Bronchial epithelial cell (primary cell): ENCODE measurements at places on chromosomes 4 and X.

GRCh38 chrX:33307911-33308354, 96.6 kb upstream of the DMD start:
- DNase-seq: peak; percentile 58

DNA sequence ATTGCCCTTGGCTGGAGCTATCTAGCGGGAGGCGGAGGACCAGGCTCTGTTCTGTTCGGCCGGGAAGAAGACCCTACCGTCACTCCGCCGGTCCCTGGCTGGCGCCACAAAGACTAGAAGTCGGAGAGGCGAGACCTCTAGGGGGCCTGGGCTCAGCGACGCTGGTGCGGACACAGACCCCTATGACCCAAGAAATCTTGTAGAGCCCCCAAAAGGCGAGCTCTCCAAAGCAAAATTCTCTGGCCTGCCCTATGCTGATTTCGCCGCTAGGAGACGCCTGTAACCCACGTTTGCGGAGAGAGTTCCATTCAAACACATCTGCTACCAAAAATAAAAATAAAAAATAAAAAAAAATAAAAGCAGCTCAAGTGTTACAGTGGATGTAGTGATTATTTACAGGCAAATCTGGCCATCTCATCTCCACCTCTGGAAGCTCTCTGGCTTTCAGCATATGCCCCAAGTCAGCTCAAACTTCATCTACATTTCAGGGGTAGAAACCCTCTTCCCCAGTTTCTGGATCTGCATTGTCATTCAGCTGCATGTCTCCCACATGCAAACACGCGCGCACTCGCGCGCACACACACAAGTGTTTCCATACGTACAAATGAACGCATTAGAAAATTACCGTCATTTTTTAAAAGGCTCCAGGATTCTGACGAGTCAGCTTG, 2.4 kb upstream of the PCDH10 start:
- peak; percentile 15 for DNase-seq

DNA sequence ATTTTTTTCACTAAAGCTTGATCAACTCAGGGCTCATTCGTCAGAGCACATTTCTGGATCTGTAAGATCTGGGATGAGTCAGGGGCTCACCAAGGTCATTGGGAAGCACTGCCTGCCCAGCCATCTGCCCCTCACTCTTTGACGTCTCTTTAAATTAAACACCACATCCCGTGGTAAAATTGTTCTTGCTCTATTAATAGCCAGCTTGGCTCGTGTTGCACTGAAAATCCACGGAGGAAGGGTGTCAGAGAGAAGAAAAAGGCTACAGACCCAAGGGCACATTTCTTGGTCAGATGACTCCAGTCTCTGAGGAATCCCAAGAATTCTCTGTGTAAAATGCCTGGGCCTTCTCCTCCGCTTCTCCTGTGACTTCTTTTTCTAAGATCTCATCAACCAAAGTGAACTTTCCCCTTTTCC, 45.7 kb upstream of the GATB start:
- DNase-seq: no peak

DNA sequence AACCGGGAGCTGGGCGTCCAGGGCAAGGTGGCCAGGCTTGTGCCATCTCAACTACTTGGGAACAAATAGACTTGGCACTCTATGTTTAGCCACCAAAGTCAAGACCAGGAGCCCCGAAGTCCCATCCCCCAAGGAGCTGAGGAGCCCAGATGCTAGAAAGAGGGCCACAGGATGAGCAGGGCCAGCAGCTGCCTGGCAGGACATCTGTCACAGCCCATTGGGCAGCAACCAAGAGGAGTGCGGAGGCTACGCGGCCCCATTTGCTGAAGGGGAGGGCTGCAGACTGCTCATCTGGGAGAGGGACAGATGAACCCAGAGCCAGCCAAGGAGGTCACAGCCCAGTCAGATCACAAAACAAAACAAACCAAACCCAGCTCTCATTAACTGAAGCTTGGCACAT, 22.9 kb upstream of the SOWAHD start:
- DNase-seq: no peak

GRCh38 chr4:7462509-7462971, 27.8 kb upstream of the PSAPL1 start:
- peak; percentile 10 for DNase-seq

DNA sequence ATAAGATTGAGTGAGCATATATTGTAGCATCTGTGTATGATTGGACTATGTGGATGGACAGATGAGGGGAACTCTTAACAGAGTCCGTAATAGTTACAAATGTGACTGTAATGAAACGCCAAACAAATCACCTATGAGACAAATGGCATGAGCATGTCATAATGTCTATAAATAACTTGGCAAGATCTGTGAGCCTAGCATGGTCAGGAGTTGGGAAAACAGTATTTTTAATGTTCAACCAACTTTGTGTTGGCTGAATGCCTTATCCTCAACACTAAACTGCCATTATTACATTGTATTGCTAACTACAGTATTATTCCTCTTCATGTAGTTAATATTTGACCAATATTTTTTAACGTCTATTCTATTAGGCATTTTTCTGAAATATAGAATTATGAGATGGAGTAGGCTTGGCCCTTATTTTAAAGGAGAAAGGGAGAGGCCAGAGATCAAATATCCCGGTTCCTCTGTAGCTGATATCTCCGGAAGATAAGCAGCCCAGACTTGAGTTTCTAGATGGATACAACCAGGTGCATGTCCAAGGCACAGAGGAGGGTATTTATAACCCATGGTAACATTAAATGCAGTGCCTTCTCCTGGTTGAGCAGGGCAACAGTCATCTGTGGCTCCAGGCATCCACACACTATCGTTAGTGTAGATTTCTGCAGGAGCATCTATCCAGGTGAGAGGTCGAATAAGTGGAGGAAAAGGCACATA, 32.7 kb downstream of the PF4 start:
- DNase-seq: no peak

DNA sequence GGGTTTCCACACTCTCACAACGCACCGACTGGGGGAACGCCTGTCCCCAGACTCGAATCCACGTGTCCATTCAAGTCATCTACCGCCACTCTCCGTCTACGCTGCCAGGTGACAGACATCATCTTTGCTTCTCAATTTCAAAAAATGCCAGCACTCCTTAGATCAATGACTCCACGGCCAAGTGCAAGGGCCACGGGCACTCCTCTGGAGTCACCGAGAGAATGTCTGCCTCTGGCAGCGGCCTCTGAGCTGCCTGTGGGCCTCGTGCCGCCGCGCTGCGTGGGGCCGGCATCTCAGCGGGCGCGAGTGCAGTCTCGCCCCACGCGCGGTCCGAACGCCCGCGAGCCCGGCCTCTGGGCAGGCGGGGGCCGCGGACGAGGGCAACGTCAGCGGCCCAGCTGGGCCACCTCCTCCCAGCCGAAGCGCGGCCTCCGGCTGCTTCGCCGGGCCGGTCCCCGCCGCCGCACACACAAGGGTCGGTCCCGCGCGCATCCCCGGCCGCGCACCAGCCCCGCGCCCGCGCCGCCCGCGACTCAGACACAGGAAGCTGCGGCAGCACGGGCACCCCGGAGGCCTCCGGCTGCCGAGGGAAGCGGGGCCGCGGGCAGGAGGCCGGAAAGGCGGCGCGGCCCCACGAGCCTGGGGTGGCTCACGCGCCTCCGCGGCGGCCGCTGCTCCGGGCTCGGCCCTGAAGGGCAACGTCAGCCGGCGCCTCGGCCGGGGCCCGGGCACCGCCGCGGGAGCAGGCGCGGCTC, 450 bp downstream of the ACSL1 start:
- DNase-seq: no peak

- DNase-seq: peak; percentile 44
These were observed 2.0 kb downstream of the SMIM14 start for GRCh38 chr4:39636531-39637184.

DNA sequence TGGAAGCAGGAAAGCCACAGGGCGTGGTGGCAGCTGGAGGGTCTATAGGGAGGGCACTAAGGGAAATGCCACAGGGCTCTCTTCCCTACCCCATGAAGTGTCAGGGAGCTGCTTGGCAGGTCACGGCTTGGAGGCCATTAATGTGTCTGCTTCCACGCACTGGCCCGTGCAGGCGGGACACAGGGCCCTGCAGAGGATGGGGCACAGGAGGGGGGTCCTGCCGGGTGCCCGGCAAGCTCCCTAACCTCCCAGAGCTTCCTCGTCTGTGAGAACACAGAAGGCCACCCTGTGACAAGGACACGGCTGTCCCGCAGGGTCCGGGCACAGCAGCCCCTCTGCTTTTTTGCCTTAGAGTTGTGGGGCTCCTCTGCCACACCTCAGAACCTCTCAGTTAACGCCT, 25.5 kb downstream of the FAM53A start:
- DNase-seq: no peak

- DNase-seq: no peak
These were observed 16.9 kb downstream of the CYBB start for GRCh38 chrX:37796805-37797204.

GRCh38 chr4:12178614-12179610, 750.2 kb upstream of the HS3ST1 start:
- no peak for DNase-seq

DNA sequence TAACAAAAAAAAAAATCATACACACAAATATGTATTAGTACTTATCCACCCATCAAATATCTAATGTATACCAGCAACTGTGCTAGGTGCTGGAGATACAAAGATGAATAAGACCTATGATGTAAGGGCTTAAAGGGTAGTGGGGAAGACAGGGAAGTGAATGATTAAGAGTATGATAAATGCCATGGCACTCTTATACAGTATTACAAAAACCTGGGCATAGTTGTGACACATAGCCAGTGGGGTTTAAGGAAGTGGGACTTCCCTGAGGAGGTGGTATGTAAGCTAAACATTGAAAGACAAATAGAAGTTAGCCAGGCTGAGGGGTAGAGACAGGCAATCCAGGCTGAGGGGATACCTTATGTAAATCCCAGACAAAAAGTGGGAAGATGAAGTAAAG, 23.5 kb downstream of the CHM start:
- DNase-seq: peak; percentile 61

DNA sequence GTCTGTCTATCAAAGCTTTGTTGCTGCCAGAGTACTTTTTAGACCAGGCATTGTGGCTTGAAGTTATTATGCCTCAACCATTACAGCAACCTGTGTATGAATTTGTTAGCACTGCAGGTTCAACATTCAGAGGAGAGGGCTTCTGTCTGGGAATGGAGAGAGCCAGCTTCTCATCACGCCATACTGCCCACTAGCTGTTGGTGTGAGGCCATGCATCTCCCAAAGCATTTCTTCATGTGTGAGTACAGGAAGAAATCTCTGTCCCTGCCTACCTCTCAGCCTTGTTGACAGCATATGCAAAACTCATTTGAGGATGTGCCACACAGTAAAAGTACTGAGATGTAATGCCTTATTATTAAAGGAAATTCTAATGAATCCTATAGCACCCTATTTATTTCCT, 76.9 kb upstream of the PPARGC1A start:
- DNase-seq: no peak

DNA sequence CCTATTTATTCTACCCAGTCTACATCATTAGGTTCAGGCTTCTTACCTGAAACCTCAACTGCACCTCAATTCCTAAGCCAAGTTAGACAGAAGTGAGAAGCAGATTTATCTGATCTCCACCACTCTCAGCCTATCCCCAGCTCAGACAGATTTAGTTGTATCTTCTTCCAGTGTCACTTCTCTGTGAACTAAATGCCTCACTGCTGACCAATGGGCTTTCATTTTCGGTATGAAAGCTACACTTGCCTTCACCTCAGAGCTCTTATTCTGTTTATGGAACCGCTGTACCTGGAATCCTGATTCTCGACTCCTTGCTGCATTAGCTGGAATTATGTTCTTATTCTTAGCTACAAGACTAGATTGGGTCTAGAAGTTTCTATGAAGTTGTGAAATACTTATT, 833.2 kb downstream of the CCSER1 start:
- DNase-seq: no peak

GRCh38 chr4:15665753-15666365, 10.7 kb upstream of the FBXL5 start:
- DNase-seq: peak; percentile 98
